ENCODE measurements at places on chromosomes 7 and 10. TPM values are rescaled to one million over a fixed set of nuclear protein-coding genes. Genes with fewer than 3 reads are reported as not detected.

DNA sequence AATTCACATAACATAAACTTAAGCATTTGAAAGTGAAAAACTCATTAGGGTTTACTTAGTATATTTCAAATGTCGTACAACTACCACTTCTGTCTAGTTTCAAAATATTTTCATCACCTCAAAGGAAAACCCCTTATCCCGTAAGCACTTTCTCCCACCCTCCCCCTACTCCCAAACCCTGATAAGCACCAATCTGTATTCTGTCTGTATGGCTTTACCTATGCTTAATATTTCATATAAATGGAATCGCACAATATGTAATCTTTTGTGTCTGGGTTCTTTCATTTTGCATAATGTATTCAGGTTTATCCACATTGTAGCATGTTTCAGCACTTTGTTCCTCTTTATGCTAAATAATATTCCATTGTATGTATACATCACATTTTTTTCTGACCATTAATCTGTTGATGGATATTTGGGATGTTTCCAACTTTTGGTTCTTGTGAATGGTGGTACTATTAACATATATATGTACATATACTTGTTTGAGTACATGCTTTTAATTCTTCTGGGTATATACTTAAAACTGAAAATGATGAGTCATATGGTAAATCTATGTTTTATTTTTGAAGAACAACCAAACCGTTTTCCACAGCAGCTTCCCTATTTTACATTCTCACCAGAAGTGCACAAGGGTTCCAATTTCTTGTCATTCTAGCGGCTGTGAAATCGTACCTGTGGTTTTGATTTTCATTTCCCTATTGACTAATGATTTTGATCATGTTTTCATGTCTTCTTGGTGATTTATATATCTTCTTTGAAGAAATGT is 6.2 kb upstream of the STARD3NL start:
- no peak for DNase-seq

DNA sequence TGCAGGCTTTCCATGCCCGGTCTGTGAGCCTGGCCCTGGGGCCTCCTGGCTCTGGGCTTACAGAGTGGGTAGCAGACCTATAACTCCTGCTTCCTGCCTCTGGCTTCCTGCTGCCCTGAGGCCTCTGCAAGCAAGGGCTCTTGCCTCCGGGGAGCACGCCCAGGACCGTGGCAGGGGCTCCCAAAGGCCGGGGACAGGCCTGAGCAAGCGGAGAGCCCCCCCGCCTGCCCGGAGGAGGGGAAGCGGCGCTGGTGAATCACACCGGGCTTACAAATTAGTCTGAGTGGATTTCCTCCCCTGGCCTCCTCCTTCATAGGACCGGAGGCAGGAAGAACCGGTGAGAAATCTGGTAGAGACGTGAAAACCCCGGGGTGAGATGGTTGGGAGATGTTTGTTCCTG is 1.5 kb upstream of the MYL10 start:
- peak; percentile 53 for DNase-seq

- DNase-seq, result peak; percentile 9
Measured at GRCh38 chr10:10794046-10794445, 223.6 kb upstream of the CELF2 start.

DNA sequence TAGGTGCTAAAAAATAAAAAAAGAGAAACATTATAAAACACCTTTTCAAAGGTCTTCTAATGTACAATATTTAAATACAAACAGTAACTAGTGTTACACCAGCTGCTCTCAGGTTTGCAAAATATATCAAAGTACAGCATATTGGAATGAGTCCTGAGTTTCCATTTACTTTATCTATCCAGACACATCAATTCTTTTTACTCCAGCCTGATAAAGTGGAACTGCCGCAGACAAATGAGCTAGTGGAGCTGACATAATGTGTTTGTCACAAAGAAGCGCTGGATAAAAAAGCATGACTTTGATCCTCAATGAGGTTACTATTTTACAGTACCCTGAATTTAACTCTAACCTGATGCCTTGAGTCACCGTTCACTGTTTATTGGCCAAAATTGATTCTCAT is 1243.1 kb downstream of the GATA3 start:
- no peak for DNase-seq

DNA sequence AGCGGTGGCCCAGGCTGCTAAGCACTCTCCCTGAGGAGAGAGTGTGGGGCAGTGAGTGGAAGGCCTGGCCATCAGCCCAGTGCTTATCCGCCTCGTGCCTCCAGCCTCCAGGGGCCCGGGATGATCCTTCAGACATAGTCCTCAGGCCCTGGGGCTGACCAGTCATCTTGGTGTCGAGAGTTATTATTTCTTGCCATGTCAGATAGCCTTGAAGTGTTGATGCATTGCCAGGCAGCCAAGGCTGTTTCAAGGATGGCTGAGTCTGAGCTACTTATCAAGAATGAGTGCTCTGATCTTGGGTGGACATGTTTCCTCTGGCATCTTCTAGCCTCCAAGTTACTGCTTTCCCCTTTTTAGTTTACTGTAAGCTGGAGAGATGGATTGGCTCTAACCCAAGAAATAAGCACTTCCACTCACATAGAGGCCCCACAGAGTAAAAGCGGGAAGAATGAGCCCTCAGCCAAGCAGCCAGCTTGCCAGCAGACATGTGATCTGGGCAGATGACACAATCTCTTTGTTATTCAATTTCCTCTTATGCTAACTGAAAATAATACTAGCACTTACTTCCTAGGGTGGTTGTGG is 136.5 kb upstream of the NAMPT start:
- DNase-seq, result peak; percentile 63

DNA sequence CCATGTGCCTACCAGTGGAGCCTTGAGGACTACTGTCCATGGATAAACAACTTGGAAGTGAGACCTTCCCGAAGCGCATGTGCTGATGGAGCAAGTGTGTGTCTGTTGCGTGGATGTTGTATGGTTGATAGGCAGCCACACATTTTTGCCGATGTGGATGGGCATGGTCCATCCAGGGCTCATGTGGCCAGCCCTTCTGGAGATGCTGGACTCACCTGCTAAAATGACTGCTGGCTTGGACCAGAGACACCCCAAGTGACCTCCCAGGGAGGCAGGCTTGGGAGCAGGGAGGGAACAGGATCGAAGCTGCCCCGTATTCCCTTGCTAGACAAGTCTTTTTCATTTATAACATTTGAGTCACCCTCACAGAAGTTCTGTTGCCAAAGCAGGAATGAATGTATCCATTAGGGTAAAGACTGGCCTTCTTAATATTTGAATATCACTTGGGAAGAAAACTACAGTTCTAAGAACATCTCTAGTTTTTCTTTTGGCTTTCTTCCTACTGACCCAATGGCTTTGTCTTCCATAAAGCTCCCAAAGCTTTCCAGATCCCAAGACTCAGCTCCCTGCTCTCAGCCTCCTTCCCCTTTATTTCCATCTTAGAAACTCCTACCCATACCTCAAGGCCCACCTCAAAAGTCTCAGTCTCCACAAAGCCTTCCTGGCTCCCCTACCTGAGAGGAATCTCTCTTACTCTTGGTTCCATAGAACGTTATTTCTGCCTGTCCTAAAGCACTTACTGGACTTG is 3.0 kb downstream of the PTPRE start:
- no peak for DNase-seq

DNA sequence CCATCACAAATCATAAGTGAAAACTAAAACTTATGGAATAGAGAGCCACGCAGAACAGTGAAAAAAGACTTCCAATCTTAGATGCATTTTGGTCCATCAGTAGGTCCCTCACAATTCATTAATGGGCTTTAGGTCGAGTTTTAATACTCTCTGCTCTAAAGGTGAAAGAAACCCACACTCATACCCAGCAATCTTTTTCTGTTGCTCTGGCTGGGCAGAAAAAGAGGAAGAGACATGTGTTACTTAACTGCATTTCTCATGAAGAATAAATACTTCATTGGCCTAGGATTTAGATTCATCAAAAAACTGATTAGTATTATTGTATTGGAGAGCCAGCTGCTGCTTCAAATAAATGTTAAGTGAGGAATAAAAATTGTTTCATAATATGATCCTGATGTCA is 645.7 kb downstream of the PHTF2 start:
- no peak for DNase-seq

DNA sequence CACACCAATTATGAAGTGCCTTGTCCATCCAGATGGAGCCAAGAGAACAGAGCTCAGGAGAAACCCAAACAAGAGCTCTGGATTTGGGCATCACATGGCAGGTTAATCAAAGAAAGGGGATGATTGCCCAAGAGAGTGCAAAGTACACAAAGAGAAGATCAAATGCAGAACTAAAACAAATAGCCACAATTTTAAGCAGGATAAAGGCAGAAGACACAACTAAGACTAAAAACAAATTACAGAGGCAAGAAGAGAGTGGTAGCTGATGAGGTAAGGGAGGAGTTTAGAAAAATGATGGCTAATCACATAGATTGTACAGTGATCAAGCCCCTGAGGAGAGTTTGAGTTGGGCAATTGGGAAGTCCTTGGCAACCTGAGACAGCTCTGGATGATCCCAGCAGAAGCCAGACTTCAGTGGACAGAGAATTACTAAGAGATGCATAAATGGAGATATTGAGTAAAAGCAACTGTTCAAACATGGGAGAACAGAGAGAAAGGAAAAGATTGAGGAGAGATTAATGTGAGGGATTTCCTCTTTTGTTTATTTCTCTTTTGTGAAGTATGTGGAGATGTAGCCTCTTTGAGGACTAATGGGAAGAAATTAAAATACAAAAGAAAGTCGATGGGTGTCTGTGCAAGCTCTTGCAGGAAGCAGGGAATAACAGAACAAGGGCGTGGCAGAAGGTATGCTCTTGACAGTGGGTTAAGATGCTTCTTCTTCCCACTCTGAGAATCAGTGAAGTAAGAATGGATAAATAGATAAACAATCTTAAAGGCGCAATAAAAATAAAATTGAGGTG is 101.9 kb downstream of the LRRN3 start:
- DNase-seq, result no peak

DNA sequence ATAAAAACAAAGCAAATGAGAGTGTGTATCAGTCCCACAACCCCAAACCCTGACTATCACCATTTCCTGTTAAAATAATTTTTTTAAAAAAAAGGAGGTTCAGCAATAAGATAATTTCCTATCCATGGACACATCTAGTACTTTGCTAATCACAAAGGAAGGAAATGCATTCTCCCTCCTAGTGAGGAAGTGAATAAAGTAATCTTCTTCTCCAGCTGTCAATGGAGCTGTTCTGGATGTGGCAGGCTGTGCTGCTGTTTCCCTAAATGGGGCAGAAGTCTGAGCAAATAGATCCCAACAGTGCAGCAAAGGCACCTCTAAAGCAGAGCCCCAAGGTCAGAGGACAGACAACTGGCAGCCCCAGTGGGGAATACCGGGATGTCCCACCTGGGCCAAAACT is 540.0 kb downstream of the KCNMA1 start:
- no peak for DNase-seq

DNA sequence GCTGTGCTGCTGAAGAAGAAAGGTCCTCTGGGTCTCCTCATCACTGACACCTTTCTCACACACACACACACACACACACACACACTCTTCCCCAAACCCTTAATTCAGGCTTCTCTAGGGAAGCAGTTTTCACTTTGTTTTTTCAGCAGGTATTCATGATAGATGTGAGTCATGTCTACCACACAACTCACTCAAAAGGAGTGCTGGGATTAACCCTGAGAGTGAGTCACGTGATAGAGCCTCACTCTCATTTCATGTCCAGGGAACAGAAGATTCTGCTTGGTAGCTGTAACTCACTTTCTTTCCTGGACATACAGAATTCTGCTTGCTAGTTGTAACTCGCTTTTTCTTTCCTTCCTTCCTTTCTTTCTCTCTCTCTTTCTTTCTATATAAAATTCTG is 45.4 kb downstream of the VIM start:
- peak; percentile 80 for DNase-seq

DNA sequence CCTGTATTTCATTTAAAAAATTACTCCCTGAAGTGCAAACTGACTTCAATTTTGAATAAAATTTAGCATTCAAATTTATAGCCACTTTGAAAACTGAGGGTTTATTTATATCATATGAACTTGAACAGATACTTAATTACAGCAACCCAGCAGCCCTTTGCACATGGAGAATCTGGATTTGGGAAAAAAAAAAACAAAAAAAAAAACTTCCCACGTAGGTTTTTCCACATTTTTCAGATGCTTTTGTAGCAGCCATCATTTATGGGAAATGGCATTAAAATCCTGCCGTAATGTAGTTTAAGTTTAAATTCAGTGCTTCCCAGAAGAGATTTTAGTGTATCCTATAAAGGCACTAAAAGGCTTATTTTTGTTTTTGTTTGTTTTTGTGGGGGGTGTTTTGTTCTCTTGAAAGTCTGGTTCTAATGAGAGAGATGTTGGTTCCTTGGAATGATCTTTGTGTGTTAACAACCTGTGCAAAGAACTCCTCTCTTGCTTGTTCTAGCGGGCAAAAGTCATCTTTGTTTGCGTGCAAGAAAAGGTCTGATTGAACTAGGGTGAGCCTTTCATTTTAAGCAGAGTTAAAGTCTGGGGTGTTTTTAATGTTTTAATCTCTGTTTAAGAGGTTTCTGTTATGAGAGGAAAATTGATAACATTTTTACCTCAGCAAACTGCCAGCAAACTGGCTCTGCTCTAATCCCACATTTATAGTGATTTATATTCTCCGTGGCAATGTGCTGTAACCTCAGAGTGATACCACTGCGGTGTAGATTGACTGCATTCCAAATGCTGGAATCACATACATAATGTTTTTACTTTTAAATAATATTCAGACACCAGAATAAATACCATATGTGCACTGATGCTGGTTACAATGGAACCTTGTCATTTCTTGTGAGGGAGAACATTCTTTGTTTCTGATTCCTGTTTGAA is 105.5 kb downstream of the WNT2 start:
- peak; percentile 17 for DNase-seq

DNA sequence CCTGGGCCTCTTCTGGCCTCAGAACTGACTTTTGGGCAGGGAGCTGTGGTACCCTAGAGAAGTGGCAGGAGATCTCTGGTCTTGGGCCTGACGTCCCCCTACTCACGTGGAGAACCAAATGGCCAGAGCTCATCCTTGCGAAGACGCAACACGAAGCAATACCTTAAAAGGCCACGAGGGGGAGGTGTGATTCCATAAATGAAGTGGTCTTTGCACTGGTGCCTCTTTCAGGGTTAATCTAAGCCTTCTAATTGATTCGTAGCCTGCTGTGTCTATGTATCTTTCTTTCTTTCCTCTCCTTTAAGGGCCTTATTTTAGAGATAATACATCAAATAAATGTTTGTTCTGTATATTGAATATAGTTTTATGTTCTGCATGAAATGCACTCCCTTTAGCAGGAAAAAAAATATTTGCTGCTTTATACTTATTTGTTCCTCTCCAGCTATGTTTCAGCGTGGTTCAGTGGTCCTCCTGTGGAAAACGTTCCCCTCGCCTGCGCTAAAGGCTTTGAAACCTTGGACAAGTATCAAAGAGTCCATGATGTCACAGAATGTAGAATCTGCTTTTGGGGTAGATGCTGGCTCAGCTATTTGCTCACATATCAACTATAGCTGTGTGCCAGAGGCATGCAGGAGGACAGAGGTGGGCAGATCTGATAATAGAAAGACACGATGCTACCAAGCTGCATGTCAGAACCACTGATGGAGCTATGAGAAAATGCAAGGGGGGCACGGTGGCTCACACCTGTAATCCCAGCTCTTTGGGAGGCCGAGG is 41.0 kb downstream of the STRA8 start:
- DNase-seq, result peak; percentile 76

The TWIST1 gene
- total RNA-seq, result 145 TPM

The EGFR gene
- total RNA-seq, result 94.1 TPM

The TWNK gene
- total RNA-seq, result 9.1 TPM

The MMP21 gene
- total RNA-seq, result not detected

All from LHCN-M2 (cell line).